CD4-positive, alpha-beta T cell treated with Interleukin-10 for 1 hour (primary cell): ENCODE measurements at places on chromosomes 11 and 22.

- DNase-seq, result no peak
Observed at GRCh38 chr11:10993640-10994039, 135.8 kb upstream of the ZBED5 start.

- no peak for DNase-seq
Observed at GRCh38 chr11:90738799-90739198, 516.0 kb upstream of the CHORDC1 start.

GRCh38 chr11:91470656-91471055, 754.0 kb upstream of the FAT3 start:
- DNase-seq, result no peak

DNA sequence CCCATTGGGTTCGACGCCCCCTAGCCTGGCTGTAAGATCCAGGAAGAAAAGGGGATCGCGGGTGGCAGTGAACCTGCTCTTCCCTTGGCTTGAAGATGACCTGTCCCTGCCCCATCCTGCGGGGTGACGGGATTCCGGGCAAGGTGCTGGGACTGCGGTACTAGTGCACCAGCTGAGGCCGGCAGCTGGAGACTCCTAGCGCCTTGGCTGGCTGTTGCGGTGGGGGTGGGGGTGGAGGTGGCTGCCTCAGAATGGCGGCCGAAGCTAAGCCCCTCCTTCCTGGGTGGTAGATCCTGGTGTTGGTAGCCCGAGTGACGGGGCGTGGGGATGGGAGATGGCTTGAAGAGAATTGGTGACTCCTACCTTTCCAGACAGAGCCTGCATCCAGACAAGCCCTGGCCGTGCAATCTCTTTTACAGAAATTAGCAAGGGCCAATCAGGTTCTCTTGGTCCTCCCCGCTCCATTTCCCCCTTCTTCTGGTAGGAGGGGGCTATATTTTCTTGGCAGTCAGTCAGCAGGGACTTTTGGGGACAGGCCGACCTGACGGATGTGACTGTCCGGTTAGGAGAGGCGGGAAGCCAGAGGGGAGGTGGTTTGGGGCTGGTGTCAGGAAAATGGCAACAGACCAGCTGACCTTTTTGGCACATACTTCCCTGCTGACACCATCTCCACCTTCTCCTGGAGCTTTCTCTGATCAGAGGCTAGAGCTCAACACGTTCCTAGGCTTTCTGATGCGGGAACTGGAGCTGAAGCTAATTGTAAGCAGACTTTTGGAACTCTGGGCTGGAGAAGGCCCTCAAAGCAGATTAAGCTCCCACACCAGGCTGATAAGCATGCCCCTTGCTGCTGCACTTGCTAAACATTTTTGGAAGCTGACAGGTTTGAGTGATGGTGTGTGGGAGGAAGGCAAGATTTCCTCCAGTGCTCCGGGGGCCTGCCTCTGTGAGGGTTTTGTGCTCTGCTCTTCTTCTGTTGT, 2.0 kb downstream of the NAV2 start:
- DNase-seq, result no peak

DNA sequence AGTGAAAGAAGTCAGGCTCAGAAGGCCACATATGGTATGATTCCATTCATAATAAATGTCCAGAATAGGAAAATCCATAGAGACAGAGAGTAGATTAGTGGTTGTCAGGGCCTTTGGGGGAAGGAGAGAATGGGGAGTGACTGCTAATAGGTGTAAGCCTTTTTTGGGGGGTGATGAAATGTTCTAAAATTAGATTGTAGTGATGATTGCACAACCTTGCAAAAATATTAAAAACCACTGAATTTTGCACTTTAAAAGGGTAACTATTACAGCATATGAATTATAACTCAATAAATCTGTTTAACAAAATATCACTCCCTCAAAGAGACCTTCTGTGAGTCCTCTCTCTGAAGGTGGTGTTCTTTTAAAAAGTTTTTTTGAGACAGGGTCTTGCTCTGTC, 72.3 kb upstream of the GRK3 start:
- no peak for DNase-seq

- DNase-seq, result no peak
Observed at GRCh38 chr11:14566331-14567063, 46.3 kb upstream of the PSMA1 start.

GRCh38 chr11:68865241-68865640, 23.5 kb upstream of the CPT1A start:
- no peak for DNase-seq

- no peak for DNase-seq
Observed at GRCh38 chr11:12889243-12889642, 119.9 kb upstream of the RASSF10 start.

DNA sequence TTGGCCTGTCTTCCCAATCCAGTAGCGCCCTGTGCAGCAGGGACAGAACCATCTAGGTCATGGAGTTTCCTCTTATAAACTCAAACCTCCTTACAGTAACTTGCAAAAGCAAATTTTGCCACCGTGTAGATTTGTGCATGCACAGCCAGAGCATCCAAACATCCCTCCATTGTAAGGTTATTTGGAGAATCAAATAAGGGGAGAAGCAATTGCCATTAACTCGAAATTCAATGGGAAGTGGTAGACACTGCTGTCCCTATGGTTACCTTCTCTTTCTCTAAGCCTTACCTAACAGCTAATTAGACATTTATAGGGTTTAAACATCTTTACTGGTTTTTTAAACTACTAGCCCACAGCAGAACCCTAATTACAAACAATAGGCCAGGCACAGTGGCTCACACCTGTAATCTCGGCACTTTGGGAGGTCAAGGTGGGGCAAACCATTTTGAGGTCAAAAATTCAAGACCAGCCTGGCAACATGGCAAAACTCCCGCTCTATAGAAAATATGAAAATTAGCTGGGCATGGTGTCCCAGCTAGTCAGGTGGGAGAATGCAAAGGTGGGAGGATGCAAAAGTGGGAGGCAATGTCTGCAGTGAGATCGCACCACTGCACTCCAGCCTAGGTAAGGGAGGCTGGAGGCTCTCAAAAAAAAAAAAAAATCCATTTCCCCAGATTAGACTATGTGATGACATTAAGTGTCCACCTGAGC, 6.6 kb downstream of the HSPA8 start:
- peak; percentile 60 for DNase-seq

- no peak for DNase-seq
Observed at GRCh38 chr11:67539550-67539949, 16.3 kb upstream of the CABP2 start.

GRCh38 chr11:2812371-2812991, 73.1 kb downstream of the CDKN1C start:
- DNase-seq, result no peak

DNA sequence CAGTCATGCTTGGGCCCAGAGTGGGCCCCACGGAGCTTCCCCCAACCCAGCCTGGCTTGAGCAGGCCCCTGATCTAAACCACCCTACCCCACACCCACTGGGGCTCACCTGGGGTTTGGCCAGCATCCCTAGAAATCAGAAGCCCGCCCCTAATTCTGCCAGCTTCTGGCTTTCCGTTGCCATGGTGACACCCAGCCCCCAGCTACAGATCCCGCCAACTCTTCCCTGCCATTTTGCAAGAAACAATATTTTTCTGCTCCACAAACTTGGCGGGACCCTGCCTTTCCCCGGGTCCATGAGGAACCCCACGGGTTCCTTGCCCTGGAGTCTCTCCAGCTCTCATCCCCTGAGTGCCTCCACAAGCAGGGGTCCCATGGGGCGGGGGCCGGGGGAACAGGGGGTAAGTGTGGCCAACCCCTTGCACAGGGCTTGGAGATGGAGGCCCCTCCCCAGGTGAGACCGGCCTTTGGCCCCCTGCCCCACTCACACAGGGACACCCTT, 90.0 kb downstream of the CDKN1C start:
- no peak for DNase-seq
